Stomach (tissue), 19 donors: ENCODE measurements at places on chromosomes 3 and 15. TPM values are rescaled to one million over a fixed set of nuclear protein-coding genes. Genes with fewer than 3 reads are reported as not detected.

AADACL2 gene
- not detected for total RNA-seq

GABRR3 gene
- not detected for total RNA-seq

GOLGA6L7 gene
- not detected for total RNA-seq

TMEM158 gene
- total RNA-seq, result 2.9 TPM

C15orf39 gene
- 14.8 TPM for total RNA-seq

NPRL2 gene
- 26.3 TPM for total RNA-seq

ATP13A5 gene
- total RNA-seq, result not detected

FOXB1 gene
- total RNA-seq, result not detected

TMEM108 gene
- total RNA-seq, result 0.43 TPM

SLC9A9 gene
- 25.8 TPM for total RNA-seq

DNAJA4 gene
- total RNA-seq, result 53.6 TPM

SLCO2A1 gene
- 121 TPM for total RNA-seq

OR5H6 gene
- total RNA-seq, result not detected

PATL2 gene
- 1.3 TPM for total RNA-seq

LYZL4 gene
- total RNA-seq, result not detected

NR2E3 gene
- 1.3 TPM for total RNA-seq
